ENCODE measurements at places on chromosomes 11 and 22. TPM values are rescaled to one million over a fixed set of nuclear protein-coding genes. Genes with fewer than 3 reads are reported as not detected.

DNA sequence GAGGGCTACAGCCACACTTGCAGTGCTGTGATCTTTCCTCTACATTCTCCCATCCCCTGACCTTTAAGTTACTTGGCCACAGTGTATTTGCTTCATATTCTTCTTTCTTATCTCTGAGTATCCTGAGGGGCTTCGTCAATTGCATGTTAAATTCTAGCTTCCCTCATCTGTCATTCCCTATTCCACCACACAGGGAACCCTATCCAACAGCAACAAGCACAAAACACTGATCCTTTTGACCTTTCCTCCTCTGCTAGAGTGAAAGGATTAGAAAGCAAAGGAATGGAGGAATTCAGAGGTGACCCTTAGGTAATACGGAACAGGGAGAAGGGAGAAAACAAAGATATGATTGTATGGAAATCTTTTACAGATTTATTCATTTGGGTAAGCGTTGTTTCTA, 1061.7 kb upstream of the TENM4 start:
- no peak overlapping the region for H3K4me3 ChIP-seq
- DNase-seq: no peak
- H3K27ac ChIP-seq: no peak overlapping the region
- H3K36me3 ChIP-seq: no peaks in the 10 kb centered on the region
- no peaks in the 10 kb centered on the region for H3K4me1 ChIP-seq

GRCh38 chr11:122287401-122287800, 171.4 kb upstream of the BLID start:
- H3K4me3 ChIP-seq: no peak overlapping the region
- H3K27me3 ChIP-seq: no peaks in the 10 kb centered on the region
- no peaks in the 10 kb centered on the region for H3K4me1 ChIP-seq

GRCh38 chr22:42073621-42074041, 417 bp upstream of the PHETA2 start:
- no peak overlapping the region for H3K4me3 ChIP-seq
- peaks cover 44% of the 10 kb centered on the region for H3K4me1 ChIP-seq
- H3K27me3 ChIP-seq: no peaks in the 10 kb centered on the region

DNA sequence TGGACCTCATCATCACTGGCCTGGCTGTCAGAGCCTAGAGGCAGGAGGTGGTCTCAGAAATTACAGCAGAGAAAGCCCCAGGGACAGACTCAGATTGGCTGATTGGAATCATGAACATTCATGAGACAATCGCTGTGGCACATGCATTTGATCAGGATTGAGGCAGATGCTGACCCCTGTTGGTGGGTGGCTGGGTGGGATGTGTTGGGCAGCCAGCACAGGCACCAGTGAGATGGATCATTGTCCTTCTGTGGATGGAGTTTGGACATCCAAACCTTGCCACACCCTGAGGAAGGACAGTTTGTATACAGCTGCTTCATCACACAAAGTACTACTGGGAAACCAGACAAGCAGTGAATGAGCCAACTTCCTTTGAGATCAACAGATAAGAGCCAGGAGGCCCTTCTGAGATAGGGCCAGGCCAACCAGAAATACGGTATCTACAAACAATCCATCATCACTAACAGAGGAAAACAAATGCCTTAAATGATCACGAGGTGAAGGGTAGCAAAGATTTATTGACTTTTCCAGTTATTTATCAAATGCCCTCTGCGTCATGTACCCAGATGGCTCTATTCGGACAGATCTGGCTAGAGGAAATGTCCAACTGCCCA, 17.3 kb downstream of the COMMD9 start:
- DNase-seq: no peak
- no peak overlapping the region for H3K4me3 ChIP-seq
- no peaks in the 10 kb centered on the region for H3K27me3 ChIP-seq
- peaks cover 6% of the 10 kb centered on the region for H3K36me3 ChIP-seq

DNA sequence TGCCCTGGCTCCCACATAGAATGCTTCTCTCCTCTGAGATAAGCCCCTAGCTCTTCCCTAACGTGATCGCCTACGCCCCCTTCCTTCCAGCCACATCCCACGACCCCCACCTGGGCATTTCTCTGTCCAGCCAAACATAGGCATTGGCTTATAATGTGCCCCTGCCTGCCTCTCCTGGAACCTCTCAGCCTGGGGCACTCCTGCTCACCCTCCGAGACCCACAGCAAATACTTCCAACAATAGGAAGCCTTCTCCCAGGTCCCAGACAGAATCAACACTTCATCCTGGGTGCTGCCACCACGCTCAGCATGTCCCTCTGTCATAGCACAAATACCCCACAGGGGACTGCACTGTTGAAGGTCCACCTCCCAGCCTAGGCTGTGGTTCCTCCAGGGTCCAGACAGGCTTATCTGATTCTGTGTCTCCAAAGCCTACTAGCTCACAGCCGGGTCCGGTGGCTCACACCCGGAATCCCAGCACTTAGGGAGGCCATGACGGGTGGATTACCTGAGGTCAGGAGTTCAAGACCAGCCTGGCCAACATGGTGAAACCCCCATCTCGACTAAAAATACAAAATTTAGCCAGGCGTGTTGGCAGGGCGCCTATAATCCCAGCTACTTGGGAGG, 24.2 kb upstream of the TMPRSS4 start:
- no peak for DNase-seq
- no peak overlapping the region for H3K27ac ChIP-seq
- no peaks in the 10 kb centered on the region for H3K36me3 ChIP-seq
- peaks cover 42% of the 10 kb centered on the region for H3K27me3 ChIP-seq
- H3K4me3 ChIP-seq: no peak overlapping the region

GRCh38 chr11:72721689-72722049, 30.5 kb downstream of the ARAP1 start:
- DNase-seq: no peak
- no peaks in the 10 kb centered on the region for H3K27me3 ChIP-seq
- H3K36me3 ChIP-seq: peaks cover 91% of the 10 kb centered on the region
- no peak overlapping the region for H3K4me3 ChIP-seq

- H3K4me3 ChIP-seq: no peak overlapping the region
- no peak for DNase-seq
- H3K4me1 ChIP-seq: peaks cover 85% of the 10 kb centered on the region
Observed at GRCh38 chr11:75500742-75501141, 25.0 kb downstream of the GDPD5 start.

- no peak overlapping the region for H3K27ac ChIP-seq
- peaks cover 2% of the 10 kb centered on the region for H3K27me3 ChIP-seq
- peaks cover 20% of the 10 kb centered on the region for H3K4me1 ChIP-seq
- no peak overlapping the region for H3K4me3 ChIP-seq
- no peak for DNase-seq
- H3K36me3 ChIP-seq: no peaks in the 10 kb centered on the region
Observed at GRCh38 chr11:125287491-125288210, 123.1 kb downstream of the PKNOX2 start.

DNA sequence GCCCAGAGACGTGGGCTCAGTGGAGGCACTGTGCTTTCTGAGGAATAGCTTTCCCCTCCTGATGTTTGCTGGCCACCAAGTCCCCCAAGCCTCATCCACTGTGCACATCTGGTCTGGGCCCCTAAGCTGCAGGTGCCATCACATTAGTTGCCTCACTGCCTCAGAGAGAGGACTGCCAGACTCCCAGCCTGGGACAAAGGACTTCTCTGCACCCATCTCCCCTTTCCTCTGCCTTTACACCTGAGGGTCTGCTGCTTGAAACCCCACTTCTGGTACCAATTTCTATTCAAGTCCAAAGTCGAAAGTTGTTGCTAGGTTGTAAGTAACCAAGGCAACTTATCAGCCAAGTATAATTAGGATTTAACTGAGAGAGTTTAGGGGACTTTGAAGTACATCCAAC, 3.7 kb upstream of the LZTR1 start:
- no peaks in the 10 kb centered on the region for H3K36me3 ChIP-seq
- peaks cover 35% of the 10 kb centered on the region for H3K4me1 ChIP-seq
- H3K27me3 ChIP-seq: no peaks in the 10 kb centered on the region
- no peak for DNase-seq
- no peak overlapping the region for H3K27ac ChIP-seq

GRCh38 chr11:94528551-94528950, 15.2 kb upstream of the FUT4 start:
- no peaks in the 10 kb centered on the region for H3K36me3 ChIP-seq
- no peak for DNase-seq
- no peak overlapping the region for H3K27ac ChIP-seq
- no peak overlapping the region for H3K4me3 ChIP-seq
- no peaks in the 10 kb centered on the region for H3K4me1 ChIP-seq

DNA sequence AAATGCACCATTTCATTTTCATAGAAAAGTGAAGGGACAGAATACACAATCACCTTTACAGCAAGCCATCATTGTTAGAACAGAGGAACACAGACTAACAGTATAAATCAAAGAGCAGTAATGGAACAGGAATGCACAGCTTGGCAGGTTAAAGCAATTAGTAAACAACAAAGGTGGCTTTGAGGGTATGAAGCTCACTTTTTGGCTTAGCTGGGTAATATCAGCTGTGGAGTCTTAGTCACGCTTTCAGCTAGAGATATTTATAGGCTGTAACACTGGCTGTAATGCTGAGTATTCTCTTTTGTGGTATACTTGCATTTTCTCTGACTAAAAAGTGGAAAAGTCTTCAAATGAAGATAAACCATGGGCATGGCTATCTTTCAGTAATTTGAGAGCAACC, 1780.5 kb downstream of the LRRC4C start:
- no peak overlapping the region for H3K27ac ChIP-seq
- H3K36me3 ChIP-seq: no peaks in the 10 kb centered on the region
- H3K27me3 ChIP-seq: no peaks in the 10 kb centered on the region
- H3K4me3 ChIP-seq: no peak overlapping the region

GRCh38 chr11:35158701-35159510, 19.9 kb downstream of the CD44 start:
- H3K27ac ChIP-seq: no peak overlapping the region
- H3K4me1 ChIP-seq: no peaks in the 10 kb centered on the region
- no peak overlapping the region for H3K4me3 ChIP-seq
- H3K27me3 ChIP-seq: peaks cover 3% of the 10 kb centered on the region
- H3K36me3 ChIP-seq: no peaks in the 10 kb centered on the region

- H3K36me3 ChIP-seq: no peaks in the 10 kb centered on the region
- no peak overlapping the region for H3K27ac ChIP-seq
- no peaks in the 10 kb centered on the region for H3K27me3 ChIP-seq
- DNase-seq: no peak
Observed at GRCh38 chr11:128411812-128412211, 175.5 kb downstream of the ETS1 start.

DNA sequence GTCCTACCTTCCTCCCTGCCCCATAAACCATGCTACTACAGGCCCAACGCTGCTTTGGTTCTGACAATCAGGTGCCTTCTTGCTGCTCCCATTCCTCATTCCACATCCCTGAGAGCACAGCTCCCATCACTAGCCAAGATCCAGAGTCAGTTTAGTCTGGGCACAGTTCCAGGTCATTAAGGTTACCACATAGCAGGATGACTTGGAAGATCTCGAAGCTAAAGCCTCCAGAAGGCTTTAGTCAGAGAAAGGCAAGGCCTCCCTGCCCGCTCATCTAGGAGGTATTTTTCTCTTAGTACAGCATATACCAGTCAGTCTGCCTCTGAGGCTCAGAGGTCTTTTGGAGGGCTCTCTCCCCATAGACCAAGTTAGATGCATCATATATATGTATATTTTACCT, 30.3 kb downstream of the TRIM66 start:
- no peaks in the 10 kb centered on the region for H3K27me3 ChIP-seq
- H3K4me3 ChIP-seq: no peak overlapping the region
- no peak for DNase-seq

GRCh38 chr11:124113890-124114289, 1.4 kb upstream of the VWA5A start:
- no peak overlapping the region for H3K27ac ChIP-seq
- DNase-seq: no peak
- H3K4me1 ChIP-seq: peaks cover 16% of the 10 kb centered on the region
- H3K27me3 ChIP-seq: no peaks in the 10 kb centered on the region

GRCh38 chr11:35288817-35289541, 130.4 kb downstream of the SLC1A2 start:
- H3K4me3 ChIP-seq: no peak overlapping the region
- peaks cover 24% of the 10 kb centered on the region for H3K36me3 ChIP-seq
- H3K27ac ChIP-seq: no peak overlapping the region
- H3K4me1 ChIP-seq: no peaks in the 10 kb centered on the region

DNA sequence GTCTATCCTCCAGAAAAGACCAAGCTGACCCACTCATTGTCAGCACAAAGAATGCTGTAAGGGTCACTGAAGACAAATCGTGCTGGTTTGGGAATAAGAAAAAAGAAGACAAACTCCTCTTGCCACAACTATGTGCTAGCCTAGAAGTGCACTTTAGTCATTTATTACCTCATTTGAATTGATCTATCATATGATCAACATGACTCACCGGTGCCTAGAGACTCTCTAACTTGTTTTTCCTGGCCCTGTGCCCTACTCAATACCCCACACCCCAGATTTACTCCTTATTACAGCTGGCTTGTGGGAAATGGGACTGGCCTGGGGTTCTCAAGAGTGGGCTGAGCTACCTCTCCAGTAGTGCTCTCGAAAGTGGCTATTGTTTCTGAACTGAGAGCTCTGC, 35.9 kb upstream of the HORMAD2 start:
- H3K4me3 ChIP-seq: no peak overlapping the region
- H3K4me1 ChIP-seq: peaks cover 15% of the 10 kb centered on the region
- H3K27ac ChIP-seq: no peak overlapping the region
- peaks cover 25% of the 10 kb centered on the region for H3K27me3 ChIP-seq
- no peaks in the 10 kb centered on the region for H3K36me3 ChIP-seq
- DNase-seq: peak; percentile 34

- no peak for DNase-seq
- H3K27me3 ChIP-seq: peaks cover 16% of the 10 kb centered on the region
- no peak overlapping the region for H3K27ac ChIP-seq
- H3K36me3 ChIP-seq: no peaks in the 10 kb centered on the region
Observed at GRCh38 chr11:115123641-115124040, 380.6 kb downstream of the CADM1 start.

- DNase-seq: no peak
- peaks cover 100% of the 10 kb centered on the region for H3K4me1 ChIP-seq
- H3K36me3 ChIP-seq: no peaks in the 10 kb centered on the region
- H3K27me3 ChIP-seq: no peaks in the 10 kb centered on the region
- H3K27ac ChIP-seq: peak overlapping the region; percentile 99
Observed at GRCh38 chr11:120185706-120186455, 25.0 kb upstream of the OAF start.

DNA sequence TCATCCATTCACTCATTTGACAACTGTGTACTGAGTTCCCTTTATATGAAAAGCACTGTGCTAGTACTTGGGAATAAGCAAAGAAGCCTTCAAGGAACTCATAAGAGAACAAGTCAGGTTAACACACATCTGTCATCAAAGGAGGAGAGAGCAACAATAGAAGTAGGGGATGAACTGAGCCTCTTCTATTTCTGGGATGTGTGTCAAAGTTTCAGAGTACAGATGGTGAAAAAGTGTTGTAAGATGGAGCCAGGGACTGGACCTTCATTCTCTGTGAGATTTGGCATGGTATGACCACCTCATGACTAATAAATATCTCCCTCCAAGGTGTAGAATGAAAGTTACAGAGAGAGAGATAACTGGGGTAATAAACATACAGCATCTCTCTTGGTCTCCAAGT, 349.8 kb upstream of the PLET1 start:
- no peak for DNase-seq
- peaks cover 19% of the 10 kb centered on the region for H3K4me1 ChIP-seq
- no peaks in the 10 kb centered on the region for H3K27me3 ChIP-seq
- H3K4me3 ChIP-seq: no peak overlapping the region
- no peaks in the 10 kb centered on the region for H3K36me3 ChIP-seq

- no peak overlapping the region for H3K4me3 ChIP-seq
- no peak for DNase-seq
- no peak overlapping the region for H3K27ac ChIP-seq
- H3K36me3 ChIP-seq: no peaks in the 10 kb centered on the region
- H3K27me3 ChIP-seq: peaks cover 11% of the 10 kb centered on the region
Observed at GRCh38 chr22:47929646-47930185, 1167.3 kb downstream of the TBC1D22A start.

The ZNF214 gene
- 1.9 TPM for total RNA-seq

The KRTAP5-11 gene
- not detected for total RNA-seq

The CD82 gene
- total RNA-seq: not detected

The GSTT2B gene
- 1.5 TPM for total RNA-seq

The ISX gene
- total RNA-seq: 3.0 TPM

The LMF2 gene
- total RNA-seq: 10.2 TPM

The TRIM48 gene
- total RNA-seq: not detected

The PRG3 gene
- total RNA-seq: not detected

The IGSF22 gene
- total RNA-seq: not detected

The HIC2 gene
- 13.7 TPM for total RNA-seq
